Activated CD8-positive, alpha-beta memory T cell treated with anti-CD3 and anti-CD28 coated beads for 48 hours (primary cell): ENCODE measurements at places on chromosomes 4 and X.

GRCh38 chr4:121706595-121707021 is 9.8 kb upstream of the ANXA5 start:
- DNase-seq = no peak

DNA sequence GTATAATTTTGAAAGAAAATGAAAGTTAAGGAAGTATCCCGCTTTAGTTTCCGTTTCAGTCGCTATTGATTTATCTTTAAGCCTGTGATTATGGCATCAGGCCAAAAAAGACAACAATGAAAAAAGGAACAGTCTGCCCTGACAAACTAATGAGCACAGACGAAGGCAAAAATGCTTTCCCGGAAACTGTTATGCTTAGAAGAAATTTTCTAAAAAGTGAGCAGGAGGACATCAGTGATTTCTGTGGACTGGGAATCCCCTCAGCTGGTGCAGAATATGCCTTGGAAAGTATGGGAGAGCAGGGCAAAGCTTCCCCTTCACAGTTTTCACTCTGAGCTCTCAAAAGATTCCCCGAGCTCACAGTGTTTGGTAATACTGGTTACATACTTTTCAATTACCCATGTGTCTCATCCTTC is 5.1 kb upstream of the CXCL10 start:
- no peak for DNase-seq

DNA sequence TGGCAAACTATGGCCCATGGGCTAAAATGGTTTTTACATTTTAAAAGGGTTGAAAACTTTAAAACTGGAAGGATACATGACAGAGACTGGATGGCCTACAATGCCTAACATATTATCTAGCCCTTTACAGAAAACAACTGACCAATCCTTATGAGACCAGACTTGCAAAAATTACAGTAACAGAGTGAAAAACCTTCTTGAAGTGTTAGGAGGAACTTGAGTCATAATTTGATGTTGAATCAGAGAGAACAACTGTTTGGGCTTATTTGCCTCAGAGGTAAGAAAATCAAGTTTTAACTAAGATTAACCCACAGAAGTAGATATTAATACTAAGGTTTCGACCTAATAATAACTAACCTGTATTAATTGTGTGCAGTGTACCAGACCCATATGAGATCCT is 12.4 kb upstream of the NAP1L5 start:
- DNase-seq = no peak

DNA sequence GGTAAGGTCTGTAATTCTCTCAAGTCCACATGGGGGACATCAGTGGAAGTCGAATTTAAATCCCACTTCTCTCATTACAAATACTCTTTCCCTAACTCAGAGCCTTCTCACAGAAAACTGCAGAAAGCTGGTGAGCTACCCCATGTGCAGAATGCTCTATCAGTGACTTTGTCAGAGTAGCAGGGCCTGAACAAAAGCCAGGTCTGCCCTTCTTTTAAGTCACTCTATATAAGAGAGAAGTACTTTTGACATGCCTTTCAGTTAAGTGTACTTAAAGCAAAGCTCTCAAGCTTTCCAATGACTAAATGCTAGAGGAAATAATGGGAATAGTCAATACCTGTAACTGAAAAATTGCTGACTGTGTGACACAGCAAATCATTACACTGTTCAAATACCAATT is 323.1 kb downstream of the KCNIP4 start:
- no peak for DNase-seq

- no peak for DNase-seq
Observed at GRCh38 chr4:151854731-151855130, 93.9 kb upstream of the GATB start.

GRCh38 chrX:18360867-18361266 is 6.4 kb upstream of the SCML2 start:
- no peak for DNase-seq

DNA sequence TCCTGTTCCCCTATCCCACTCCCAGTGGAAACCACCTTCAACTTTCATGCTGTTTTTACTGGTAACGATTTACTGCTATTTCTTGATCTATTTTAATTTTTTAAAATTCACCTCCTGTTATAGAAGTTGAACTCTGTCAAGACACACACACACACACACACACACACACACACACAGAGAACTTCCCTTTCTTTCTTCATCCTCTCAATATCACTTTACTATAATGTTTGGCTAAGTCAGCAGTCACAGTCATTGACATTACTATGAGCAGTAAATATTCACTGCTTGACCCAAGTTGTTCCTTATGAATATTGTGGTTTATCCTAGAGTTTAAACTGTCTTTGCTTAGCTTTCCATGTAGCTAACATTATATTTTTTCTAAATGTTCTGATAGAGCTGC is 24.0 kb upstream of the SGMS2 start:
- DNase-seq = no peak

DNA sequence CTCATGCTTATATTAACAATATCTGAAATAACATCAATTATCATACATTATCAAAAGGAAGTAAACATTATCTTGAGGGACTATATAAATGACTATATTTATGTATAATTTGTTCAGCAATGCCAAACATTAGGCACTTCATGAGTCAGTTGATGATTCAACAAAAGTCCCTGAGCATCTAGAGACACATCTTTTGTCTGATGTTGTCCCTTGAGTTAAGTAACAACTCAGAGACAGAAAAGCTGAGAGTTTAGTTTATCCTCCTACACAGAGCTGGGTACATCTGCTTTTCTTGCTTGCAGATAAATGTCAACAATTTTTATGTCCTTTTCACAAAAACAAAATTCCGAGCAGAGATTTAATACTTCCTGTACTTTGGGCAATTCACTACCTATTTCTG is 311.1 kb downstream of the INPP4B start:
- DNase-seq = no peak

DNA sequence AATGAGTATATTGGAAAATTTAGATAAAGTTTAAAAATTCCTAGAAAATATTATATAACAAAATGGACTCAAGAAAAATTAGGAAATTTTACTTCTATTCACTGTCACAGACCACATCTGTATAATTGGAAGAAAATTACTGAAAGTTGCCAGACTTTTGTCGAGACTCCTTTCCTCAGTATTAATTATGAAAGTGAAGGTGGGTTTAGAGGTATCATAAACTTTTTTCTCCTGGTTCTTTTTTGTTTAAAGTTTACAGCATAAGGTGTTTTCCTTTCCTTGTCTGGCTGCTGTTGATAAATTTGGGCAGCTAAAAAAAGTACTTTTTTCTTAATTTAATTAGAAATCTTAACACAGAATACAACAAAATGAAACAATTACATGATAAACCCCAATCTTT is 6.7 kb upstream of the TEX13D start:
- no peak for DNase-seq

DNA sequence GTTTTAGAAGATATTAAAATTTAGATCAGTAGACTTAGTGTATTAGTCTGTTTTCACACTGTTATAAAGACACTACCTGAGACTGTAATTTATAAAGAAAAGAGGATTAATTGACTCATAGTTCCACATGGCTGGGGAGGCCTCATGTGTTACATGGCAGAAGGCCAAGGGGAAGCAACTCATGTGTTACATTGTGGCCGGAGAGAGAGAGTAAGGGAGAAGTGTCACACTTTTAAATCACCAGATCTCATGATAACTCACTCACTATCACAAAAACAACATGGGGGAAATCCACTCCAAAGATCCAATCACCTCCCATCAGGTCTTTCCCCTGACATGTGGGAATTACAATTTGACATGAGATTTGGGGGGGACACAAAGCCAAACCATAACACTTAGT is 1159.7 kb upstream of the PCDH7 start:
- no peak for DNase-seq

DNA sequence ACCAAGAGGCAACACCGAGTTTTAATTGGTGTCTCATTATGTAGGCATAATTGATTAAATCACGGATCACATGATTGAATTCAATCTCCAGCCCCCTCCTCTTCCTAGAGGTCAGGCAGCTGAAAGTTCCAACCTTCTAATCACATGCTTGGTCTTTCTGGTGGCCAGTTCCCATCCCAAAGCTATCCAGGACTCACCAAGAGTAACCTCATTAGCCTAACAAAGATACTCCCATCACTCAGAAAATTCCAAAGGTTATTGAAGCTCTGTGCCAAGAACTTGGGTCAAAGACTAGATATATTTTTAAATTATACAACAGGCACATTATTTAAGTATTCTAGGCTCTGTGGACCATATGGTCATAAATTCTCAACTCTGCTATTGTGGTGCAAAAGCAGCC is 65.1 kb downstream of the SLC10A7 start:
- DNase-seq = no peak

DNA sequence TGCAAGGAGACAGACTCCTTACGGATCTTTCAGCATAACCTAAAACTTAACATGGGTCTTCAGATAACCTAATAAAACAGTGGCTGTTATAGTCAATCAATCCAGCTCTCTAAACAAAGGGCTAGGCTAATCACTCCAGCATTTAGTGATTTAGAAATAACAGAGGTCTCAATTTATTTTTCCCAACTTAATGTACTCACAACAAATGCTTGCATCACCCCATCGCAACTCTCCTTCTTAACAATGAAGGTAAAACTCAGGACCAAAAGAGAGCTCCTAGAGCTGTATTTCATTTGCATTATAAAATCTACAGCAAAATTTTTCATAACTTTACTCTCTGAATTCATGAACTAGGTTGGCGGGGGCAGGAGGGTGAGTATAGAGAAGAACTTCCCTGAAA is 1.1 kb downstream of the LIN54 start:
- DNase-seq = no peak

DNA sequence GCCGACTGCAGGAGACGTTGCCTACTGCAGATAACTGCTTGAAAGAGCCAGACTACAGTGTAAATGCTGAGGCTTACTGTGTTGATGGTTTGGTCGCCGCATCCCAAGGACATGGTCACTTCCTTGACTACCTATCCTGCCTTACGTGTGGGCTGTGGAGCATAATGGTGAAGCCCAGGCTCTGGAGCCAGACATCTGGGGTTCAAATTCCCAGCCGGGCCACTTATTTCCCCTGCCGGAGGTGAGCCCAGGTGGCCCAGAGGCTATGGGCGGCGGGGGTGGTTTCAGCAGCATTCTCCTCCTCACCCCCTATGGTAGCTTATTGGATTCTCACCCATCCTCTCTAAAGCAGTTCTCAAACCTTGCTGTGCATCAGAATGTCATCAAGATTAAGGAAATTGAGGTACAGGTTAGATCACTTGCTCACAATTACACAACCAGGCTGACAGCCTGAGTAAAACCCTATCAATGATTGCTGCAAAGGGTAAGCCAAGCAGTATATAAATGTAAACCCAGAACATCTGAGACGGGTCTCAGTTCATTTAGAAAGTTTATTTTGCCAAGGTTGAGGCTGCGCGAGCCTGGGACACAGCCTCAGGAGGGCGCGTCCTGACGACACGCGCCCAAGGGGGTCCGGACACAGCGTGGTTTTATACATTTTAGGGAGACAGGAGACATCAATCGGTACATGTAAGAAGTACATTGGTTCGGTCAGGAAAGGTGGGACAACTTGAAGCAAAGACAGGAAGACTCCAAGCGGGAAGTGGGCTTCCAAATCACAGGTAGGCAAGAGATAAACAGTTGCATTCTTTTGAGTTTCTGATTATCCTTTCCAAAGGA is 48.5 kb downstream of the EVC start:
- no peak for DNase-seq

GRCh38 chr4:113474017-113474416 is 287.5 kb downstream of the CAMK2D start:
- DNase-seq = no peak

GRCh38 chr4:23212558-23212957 is 519.8 kb downstream of the GBA3 start:
- DNase-seq = no peak

DNA sequence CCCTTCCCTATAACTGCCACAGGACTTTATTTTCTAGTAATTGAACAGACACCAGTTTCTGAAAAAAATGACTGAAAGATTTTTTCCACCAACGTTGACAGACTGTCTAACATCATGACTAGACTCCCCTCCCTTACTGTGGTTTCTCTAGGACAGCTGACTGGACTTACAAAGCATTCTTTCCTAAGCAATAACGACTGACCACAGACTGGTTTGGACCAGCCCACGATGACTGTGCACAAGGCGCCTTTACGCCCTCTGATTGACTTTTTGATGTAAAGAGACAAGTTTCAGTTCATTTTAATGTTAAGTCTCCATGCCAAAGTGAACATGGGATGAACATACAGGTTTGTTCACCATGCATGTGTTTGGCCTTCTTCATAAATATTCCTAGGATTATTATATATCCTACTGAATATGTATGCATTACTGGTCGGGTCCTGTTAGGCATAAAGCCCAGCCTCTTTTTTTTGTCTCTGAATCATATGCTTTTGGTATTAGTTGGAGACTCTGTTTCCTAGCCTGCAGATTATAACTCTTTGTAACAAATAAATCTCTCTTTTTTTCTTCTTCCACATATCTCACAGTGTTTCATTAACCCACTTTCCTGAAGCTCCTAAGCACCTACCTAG is 50.5 kb upstream of the UGT2B4 start:
- no peak for DNase-seq

DNA sequence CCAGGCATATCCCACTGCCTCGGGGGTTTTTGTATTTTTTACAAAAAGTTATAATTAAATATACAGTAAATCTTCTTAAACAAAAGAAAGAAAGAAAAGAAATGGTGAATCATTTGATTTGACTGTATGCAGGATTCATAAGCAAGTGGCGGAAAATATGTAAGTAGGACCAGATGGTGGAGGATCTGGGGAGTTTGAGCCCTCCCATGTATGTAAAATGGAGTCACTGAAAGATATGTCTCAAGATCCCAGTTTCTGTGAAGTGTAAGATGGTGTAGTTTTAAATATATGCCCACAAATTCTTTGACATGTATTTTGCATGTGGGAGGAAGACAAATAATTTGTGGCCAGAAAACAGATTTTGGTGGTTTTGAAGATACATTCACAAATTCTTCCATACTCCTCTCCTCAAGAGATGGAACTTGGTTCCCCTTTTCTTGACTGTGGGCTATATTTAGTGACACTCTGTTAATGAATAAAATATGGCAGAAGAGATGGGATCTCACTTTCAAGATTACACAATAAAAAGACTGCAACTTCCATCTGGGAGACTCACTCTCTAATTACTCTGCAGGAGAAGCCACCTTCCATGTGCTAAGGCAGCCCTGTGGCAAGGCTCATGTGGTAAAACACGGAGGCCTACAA is 133.6 kb upstream of the S100G start:
- no peak for DNase-seq

DNA sequence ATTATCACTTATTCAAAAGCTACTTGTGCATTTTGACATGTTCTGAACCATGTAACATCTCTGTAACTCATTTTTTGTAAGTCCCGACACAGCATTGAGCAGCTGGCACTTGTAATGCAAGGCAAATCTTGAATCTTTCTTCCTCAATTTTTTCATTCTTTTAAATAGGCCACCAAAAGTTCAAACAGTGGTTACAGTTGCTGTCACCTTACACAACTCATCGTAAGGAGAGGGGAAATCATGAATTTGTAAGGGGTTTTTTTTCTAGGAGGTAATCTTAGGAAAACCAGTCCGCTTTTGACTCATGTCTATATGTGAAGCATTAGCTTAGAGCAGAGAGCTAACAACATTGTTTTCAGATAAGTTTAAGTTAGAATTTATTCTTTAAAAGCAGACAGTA is 124.5 kb downstream of the PDLIM5 start:
- DNase-seq = no peak
